RPMI8226 (cell line): ENCODE measurements at places on chromosomes 1 and 21.

GRCh38 chr1:25781130-25781433 is 18.9 kb upstream of the SELENON start:
- no peak for DNase-seq

DNA sequence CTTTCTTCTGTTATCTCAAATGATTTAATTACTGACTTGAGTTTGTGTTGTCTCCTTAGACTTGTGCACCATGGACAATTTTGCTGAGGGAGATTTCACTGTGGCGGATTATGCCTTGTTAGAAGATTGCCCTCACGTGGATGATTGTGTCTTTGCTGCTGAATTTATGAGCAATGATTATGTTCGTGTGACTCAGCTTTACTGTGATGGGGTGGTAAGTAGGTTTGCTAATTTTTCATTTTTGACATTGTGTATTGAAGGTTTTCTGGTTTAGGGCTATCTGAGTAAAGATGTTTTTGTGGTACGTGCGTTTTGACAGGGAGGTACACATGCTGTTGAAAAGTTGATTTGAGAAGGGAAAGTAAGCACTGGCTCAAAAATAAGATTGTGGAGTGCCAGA is 14.1 kb downstream of the TTC3 start:
- DNase-seq: no peak

- DNase-seq: peak; percentile 51
These were observed 88.4 kb downstream of the SDCCAG8 start for GRCh38 chr1:243343970-243344937.

- no peak for DNase-seq
These were observed 85.8 kb upstream of the TMPRSS2 start for GRCh38 chr21:41593760-41594138.

GRCh38 chr1:87300628-87301027 is 28.1 kb upstream of the LMO4 start:
- DNase-seq: no peak
